ENCODE measurements at places on chromosomes 7 and 10. TPM values are rescaled to one million over a fixed set of nuclear protein-coding genes. Genes with fewer than 3 reads are reported as not detected.
A peak's percentile ranks its signal among the peaks of the same experiment; 100 is the strongest.

- DNase-seq: no peak
- H3K27ac ChIP-seq: no peak overlapping the region
- H3K4me3 ChIP-seq: no peak overlapping the region
Measured at GRCh38 chr10:13396369-13396768, 48.3 kb upstream of the SEPHS1 start.

DNA sequence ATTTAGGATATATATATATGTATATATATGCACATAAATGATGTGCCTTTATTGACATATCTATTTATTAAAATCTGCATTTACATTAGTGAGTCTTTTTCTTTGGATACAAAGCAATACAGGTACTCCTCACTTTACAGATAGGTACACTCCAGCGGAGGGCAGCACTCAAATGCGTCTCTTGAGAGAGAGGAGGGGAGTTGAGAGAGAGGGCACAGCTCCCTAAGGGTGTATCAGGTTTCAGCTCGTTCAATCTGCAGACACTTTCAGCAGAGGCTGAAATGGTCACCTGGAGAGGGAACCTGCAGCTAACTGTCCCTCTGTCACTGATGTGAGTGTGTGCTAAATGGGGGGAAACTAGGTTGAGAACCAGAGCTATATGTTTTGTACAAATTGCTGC is 21.5 kb downstream of the C10orf53 start:
- no peaks in the 10 kb centered on the region for H3K36me3 ChIP-seq
- no peaks in the 10 kb centered on the region for H3K4me1 ChIP-seq
- no peak overlapping the region for H3K27ac ChIP-seq
- H3K4me3 ChIP-seq: no peak overlapping the region

- H3K27me3 ChIP-seq: peaks cover 68% of the 10 kb centered on the region
- no peak for DNase-seq
- H3K36me3 ChIP-seq: no peaks in the 10 kb centered on the region
- H3K4me1 ChIP-seq: peaks cover 22% of the 10 kb centered on the region
Measured at GRCh38 chr10:97023401-97024167, 162.2 kb downstream of the SLIT1 start.

GRCh38 chr10:97184971-97185325 is 811 bp downstream of the SLIT1 start:
- peaks cover 31% of the 10 kb centered on the region for H3K4me1 ChIP-seq
- no peaks in the 10 kb centered on the region for H3K36me3 ChIP-seq
- DNase-seq: no peak
- H3K27ac ChIP-seq: no peak overlapping the region
- peak overlapping the region; percentile 85 for H3K4me3 ChIP-seq

- no peaks in the 10 kb centered on the region for H3K36me3 ChIP-seq
- peak; percentile 53 for DNase-seq
- no peak overlapping the region for H3K4me3 ChIP-seq
- peaks cover 2% of the 10 kb centered on the region for H3K27me3 ChIP-seq
- H3K27ac ChIP-seq: no peak overlapping the region
Measured at GRCh38 chr7:1454542-1454941, 4.7 kb downstream of the MICALL2 start.

- H3K27me3 ChIP-seq: no peaks in the 10 kb centered on the region
- no peak for DNase-seq
- H3K4me1 ChIP-seq: no peaks in the 10 kb centered on the region
- no peaks in the 10 kb centered on the region for H3K36me3 ChIP-seq
- H3K27ac ChIP-seq: no peak overlapping the region
Measured at GRCh38 chr10:51748959-51749358, 49.6 kb upstream of the CSTF2T start.

Gene HOXA7
- 8.8 TPM for total RNA-seq

Gene HOXA10
- not detected for total RNA-seq

Gene WIPF3
- 4.0 TPM for total RNA-seq
